ENCODE measurements at places on chromosomes 16 and 17. TPM values are rescaled to one million over a fixed set of nuclear protein-coding genes. Genes with fewer than 3 reads are reported as not detected.

Gene GJC1
- polyA plus RNA-seq = not detected

Gene HSDL1
- 8.4 TPM for polyA plus RNA-seq

- no peak for DNase-seq
Observed at GRCh38 chr17:6555331-6556120, 829 bp downstream of the PITPNM3 start.

GRCh38 chr16:17304491-17305119 is 166.2 kb downstream of the XYLT1 start:
- DNase-seq = no peak

- DNase-seq = no peak
Observed at GRCh38 chr17:78381601-78382232, 3.3 kb downstream of the PGS1 start.

- DNase-seq = no peak
Observed at GRCh38 chr17:28519236-28519635, 13.1 kb downstream of the FOXN1 start.

GRCh38 chr16:55326261-55327092 is 2.5 kb downstream of the IRX6 start:
- no peak for DNase-seq

All from naive thymus-derived CD8-positive, alpha-beta T cell (primary cell).